ENCODE measurements at places on chromosomes 4 and X. TPM values are rescaled to one million over a fixed set of nuclear protein-coding genes. Genes with fewer than 3 reads are reported as not detected.

The SPANXD gene
- not detected for total RNA-seq

The FAM241A gene
- total RNA-seq: 0.69 TPM

The BCLAF3 gene
- total RNA-seq: 2.3 TPM

The CDX4 gene
- total RNA-seq: not detected

The THOC2 gene
- 87.1 TPM for total RNA-seq
